ENCODE measurements at places on chromosomes 7 and 10.
A peak's percentile ranks its signal among the peaks of the same experiment; 100 is the strongest.

DNA sequence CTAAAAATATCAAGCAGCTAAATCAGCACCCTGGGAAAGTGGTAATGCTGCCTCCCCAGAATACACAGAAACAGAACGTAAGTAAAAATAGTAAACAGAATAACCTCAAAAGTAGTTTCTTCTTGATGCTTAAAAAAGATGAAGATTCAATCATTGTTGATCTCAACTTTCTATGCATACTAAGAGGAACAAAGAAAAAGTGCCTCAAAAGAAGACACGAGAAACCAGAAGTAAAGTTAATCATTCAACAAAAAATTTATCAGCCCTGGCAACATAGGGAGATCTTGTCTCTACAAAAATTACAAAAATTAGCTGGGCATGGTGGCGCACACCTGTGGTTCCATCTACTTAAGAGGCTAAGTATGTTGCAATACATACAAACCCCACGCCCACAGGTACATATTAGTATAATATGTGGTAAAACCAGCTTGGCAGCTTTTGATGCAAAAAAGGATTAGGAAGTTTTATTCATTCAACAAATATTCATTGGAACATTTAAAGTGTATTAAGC, 153.7 kb downstream of the NRBF2 start:
- DNase-seq: no peak

DNA sequence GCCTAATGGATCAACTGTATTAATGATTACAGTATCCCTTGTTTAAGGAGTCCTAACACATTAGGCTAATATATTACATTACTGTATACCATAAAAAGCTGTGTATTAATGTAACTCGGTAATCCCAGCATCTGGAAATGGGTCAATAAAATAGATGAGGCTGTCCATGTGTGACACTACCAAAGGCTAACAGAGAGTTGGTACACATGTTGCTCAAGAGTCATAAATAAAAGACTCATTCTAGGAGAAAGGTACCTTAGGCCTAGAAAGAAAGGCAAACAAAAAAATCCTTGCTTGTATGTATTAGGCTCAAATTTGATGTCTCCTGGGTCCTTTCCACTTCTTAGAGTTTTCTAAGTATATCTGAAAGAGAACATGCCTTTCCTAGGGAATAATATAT, 14.6 kb downstream of the MCMBP start:
- DNase-seq: no peak

DNA sequence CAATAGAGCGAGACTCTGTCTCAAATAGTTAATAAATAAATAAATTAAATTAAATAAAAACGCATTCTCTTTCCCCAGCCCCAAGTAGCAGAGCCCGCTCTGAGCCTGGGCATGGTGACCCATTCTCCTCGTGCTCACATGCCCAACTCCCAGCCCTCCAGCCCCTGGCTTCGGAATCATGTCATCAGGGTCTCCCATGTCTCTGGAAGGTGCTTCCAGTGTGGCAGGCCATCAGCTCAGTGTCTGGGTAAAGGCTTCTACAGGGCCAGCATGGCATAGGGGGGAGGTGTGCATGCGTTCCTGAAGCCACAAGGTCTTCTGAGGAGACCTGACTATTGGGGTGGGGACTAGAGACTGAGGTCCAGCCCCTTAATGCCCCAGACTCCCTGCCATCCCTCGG, 72.8 kb downstream of the ALOX5 start:
- no peak for DNase-seq

DNA sequence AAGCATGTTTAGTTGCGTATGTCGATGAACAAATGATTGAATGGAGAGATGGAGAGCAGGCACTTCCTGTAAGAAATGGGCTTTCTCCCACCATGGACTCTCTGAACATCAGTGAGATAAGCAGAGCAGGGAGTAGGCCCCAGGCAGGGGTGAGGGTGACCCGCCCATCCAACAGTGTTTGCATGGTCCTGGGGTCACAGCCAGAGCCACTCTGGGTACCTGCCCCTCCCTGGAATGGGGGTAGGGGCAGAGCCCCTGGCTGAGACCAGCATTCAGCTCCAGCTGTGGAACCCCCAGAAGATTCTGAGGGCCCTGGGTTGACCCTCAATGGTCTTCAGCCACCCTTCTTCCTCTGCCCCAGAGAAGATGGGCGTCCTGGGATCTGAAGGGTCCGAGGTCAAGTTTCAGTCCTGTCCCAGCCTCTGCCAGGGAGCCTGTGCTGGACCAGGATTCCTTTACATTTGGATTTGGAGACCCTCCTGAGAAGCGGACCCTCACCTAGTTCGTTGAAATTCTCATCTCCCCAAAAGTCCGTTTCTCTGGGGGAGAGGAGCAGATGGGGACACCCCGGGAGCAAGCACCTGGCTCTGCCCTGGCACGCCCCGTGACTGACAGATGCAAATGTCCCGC, 2.4 kb upstream of the FGF8 start:
- no peak for DNase-seq

- DNase-seq: no peak
Observed at GRCh38 chr10:106440355-106440754, 724.2 kb downstream of the SORCS1 start.

DNA sequence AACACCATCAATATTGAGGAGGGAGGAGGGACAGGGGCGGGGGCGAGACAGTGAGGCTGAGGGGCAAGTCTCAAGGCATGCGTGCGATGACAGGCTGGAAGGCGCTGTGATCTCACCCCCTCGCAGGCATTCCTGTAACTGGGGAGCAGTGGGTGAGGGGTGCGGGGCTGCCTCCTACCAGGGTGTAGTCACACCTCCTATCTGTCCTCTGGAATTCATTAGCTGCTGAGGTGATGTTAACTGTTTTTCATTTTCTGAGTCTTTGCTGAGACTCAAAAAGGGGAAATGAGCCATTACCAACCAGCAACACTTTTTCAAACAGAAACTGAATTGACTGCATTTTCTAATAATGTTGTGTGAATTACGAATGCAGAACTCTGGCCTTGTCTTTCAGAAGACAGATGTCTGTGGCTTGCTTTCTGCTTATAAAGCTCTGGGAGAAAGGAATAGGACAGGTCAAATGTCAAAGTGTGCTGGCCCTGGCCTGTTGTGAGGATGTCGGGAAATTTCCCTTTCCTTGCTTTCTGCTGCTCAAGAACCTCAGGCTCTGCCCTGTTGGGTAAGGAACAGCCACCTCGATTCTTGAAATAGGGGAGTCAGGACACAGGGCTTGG, 23.7 kb upstream of the CDH23 start:
- no peak for DNase-seq

GRCh38 chr7:151000897-151001495, 10.2 kb downstream of the NOS3 start:
- no peak for DNase-seq

DNA sequence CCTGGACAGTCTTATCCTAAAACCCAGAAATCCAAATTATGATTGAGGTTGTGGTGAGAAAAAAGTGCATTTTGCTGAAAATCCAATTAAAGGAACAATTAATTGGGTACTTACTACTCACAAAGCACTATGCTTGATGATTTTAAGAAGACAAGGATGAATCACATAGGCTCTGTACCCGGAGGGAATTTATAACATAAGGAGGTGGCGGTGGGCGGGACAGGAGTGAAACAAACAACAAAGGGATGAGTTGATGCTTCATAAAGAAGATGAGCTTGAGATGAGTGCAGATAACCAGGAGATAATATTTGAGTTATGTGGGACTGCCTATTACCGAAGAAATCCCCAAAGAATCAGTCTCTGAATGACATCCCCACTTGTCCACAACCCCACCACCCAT, 171.1 kb upstream of the FZD8 start:
- no peak for DNase-seq

- no peak for DNase-seq
Observed at GRCh38 chr10:49634069-49634660, 20.3 kb downstream of the CHAT start.

DNA sequence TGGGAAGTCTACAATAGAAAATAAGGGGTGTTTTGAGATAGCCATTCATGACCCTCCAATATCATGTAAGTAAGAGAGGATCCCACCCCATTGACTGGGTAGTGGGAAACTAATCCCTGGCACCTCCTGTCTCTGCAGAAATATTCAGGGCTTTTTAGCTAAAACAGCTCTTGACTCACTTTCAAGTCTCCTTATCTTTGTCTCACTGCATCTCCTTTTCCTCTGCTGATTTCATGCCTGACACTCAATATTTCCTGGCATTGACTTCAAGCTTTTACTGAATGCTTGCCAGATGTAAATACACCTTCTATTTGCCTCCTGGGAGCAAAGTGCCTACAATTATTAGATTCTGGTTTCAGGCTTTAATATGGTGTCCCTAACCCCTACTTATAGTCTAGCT, 57.1 kb downstream of the CHRM2 start:
- no peak for DNase-seq

- DNase-seq: peak; percentile 72
Observed at GRCh38 chr7:105934572-105935185, 28.4 kb upstream of the CDHR3 start.
